ENCODE measurements at places on chromosomes 6 and 20.
A peak's percentile ranks its signal among the peaks of the same experiment; 100 is the strongest.

DNA sequence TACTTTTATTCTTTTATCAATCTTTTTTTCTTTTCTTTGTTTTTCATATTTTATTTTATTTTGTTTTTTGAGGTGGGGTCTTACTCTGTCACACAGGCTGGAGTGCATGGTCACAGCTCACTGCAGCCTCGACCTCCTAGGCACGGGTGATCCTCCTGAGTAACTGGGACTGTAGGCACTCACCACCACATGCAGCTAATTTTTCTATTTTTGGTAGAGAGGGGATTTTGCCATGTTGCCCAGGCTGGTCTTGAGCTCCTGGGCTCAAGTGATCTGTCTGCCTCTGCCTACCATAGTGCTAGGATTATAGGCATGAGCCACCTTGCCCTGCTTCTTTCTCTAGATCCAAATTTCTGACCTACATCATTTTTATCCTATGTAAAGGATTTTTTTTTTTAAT, 153.2 kb downstream of the CDKAL1 start:
- peak; percentile 40 for DNase-seq

DNA sequence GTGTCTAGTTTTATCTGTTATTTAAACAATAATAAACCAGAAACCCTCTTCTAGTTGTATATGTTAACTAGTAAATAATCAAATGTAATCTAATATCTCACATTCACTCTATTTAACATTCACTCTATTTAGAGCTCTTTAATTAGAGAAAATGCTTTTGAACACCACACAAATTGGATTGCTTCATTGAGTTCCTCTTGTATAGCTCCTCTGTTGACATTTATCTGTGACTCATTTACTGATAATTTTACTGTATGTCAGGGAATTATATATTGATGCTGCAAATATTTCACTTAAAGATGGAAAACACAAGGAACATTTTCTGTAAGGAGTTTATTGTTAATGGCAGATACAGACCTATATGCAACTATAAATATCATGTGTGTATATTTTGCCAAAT, 594.6 kb downstream of the COL12A1 start:
- DNase-seq = no peak

DNA sequence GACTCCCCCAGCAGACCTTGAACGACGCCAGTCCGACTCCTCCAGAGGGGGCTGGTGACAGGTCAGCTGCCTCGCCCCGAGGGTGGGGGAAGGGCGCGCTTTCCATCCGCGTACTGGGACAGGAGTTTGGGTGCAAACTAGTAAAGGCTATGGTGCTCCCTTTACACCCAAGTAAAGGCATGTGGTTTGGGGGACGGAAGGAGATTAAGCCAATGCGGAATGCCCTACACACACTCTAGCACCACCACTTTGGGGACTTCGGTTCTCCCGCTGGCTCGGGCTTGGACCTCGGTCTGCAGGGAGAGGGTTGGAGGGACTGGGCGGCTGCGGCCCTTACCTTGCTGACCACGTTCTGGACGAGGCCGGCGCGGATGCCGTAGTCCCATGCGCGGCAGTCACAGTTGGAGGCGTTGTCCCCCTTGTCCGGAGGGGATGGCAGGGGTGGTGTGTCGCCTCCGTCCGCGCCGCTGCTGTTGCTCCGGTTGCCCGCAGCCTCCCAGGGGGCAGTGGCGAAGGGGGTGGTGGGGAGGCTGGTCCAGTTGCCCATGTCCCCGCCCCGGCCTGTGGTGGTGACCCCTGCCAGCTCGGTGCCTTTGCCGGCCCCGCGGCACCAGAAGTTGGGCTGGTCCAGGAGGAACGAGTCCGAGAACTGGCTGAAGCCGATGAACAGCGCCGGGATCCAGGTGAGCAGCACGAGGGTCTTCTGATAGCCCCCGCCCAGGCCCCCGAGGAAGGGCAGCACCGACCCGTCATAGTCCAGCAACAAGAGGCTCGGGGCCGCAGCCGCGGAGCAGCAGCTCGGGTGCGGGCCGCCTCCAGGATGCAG, 1.1 kb downstream of the SLC22A23 start:
- no peak for DNase-seq

GRCh38 chr6:151147118-151147832, 92.5 kb upstream of the AKAP12 start:
- DNase-seq = no peak

DNA sequence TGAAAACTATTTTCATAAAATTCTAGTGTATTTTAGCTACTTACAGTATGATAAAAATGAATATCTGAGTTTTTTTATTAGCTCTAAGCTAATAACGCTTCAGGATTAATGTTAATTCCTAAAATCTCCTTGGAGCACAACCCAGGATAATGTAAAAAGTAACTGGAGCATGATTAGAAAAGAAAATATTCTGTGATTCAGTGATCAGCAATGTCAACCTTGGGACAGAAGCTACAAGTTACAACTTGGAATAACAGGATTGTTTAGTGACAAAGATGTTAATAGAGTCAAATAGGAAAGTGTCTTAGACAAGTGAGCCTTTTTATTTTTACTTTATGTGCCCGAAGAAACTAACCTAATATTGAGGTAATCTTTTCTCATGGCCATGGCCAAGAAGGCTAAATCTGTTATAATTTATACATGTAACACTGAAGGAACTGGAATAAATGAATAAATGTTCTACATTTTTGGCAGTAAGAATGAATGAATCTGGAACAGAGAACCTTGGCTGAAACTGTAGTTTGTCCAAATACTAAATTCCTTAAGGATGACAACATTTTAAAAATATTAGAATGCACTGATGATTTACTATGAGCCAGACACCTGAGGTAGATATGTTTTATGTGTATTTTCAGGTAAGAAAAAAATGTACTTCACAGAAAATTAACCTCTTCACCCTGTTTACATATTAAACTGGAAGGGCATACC, 994.0 kb downstream of the GRIK2 start:
- no peak for DNase-seq

GRCh38 chr20:58523072-58523970, 8.1 kb upstream of the APCDD1L start:
- peak; percentile 16 for DNase-seq

GRCh38 chr6:26104457-26105108, 17.4 kb downstream of the HFE start:
- DNase-seq = no peak

- DNase-seq = peak; percentile 17
These were observed 238.1 kb downstream of the RNGTT start for GRCh38 chr6:88725111-88725975.

DNA sequence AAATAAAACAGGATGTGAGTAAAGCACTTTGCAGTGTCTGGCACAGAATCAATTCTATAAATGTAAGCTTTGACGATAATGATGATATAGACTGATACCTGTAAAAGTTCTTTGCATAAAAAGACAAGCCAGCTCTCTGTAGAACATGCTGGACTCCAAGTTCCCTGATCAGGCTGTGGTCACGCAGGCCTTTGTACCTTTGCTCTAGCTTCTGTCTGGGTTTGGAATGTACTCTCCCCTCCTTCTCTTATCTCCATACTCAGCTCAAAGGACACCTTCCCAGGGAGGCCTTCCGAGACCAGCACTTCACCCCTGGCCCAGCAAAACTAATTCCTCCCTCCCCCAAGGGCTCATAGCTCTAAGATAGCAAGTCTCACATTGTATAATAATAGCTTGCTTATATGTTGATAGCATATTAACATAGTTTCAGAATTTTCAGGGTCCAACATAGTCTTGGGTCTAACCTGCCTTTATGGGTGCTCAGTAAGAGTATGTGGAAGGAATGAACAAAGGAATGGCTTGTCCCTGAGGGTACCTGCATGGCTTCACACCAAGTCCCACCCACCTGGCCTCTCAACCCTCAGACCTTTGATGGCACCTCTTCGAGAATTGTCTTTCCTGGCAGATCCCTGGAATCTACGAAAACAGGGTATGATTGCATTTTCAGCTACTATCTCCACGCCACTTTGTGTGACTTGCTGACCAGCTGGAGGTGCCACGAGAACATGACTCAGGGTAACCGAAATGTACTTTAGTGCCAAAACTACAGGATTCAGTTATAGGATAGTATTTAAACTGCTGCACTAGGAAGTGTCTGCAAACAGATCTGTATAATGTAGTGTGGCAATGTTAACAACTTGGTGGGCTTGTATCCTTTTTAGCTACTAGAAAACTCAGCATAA, 41.7 kb upstream of the PIM1 start:
- DNase-seq = no peak

- DNase-seq = no peak
These were observed 55.8 kb downstream of the CDH22 start for GRCh38 chr20:46252352-46253091.
